ENCODE measurements at places on chromosomes 4 and X.

DNA sequence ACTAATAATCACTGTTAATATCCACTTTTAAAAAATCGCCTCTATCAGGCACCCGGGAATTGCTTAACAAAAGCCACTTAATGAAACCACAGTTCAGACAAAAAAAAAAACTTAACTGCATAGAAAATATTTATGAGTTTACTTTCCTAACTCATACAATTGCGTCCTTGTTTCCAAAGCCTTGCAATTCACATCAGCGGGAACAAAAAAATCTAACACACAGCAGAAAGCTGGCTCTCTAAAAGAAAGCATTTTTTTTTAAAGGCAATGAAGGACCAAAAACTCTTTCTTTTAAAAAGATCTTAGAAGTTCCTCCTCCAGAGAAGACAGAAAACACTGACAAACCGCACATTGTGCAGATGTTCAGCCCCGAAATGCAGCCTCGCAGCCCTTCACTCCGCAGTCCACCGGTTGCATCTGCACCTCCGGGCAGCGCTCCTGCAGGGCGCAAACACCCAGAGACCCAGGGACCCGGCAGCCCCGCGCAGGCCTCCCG is 812 bp downstream of the FAT1 start:
- no peak for DNase-seq

- DNase-seq = no peak
Observed at GRCh38 chrX:110722135-110722534, 73.5 kb downstream of the CHRDL1 start.

DNA sequence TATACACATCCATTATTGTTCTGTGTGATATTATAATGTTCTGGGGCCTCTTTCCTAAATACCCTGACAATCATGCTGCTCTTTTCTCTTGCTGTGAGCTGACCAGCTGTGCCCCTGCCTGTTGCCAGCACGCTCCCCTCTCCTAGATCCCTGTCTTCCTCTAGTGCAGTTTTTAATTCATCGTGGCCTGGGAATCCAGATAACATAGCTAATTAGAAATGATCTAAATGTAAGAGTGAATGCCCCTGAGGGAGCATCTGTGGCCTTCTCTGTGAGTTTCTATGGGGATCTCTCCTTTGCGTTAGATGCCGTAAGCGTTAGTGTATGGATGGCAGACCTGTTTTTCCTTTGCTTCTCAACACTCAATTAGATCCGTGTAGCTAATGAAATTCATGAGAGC is 434.3 kb downstream of the SPRY1 start:
- no peak for DNase-seq

DNA sequence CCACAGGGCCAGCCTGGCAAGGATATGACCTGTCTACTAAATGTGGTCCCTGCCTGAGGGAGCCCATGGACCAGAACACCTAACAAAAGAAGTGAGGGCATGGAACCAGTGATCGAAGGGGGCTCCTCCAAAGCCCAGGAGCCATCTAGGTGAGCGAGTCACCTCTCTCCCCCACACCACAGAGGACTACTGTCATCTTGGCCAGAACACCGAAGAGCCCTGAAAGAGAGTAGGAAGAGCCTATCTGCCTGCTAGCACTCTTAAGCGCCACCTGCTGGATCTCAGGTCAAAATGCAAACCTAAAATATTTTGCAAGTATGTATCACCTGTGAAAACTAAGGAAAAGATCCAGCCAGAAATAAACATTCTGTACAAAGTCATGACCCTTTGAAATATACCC is 137.9 kb upstream of the ZXDB start:
- no peak for DNase-seq

- no peak for DNase-seq
Observed at GRCh38 chr4:38088321-38088720, 128.1 kb downstream of the PTTG2 start.

Data from Right ventricle myocardium inferior (tissue), 1 donor.